ENCODE measurements at places on chromosomes 1 and 21.

- ATAC-seq = no peak
Observed at GRCh38 chr1:87239997-87240605, 88.6 kb upstream of the LMO4 start.

DNA sequence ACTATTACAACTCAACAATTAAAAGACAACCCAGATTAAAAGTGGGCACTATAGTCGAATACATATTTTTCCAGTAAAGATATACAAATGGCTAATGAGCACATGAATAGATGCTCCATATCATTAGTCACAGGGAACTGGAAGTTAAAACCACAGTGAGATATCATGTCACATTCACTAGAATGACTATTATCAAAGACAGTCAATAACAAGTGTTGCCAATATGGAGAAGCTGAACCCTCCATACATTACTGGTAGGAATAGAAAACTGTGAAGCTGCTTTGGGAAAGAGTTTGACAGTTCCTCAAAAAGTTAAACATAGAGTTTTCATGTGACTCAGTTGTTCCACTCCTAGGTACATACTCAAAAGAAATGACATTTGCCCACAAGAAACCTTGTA, 30.6 kb upstream of the MRPS6 start:
- no peak for ATAC-seq

- no peak for ATAC-seq
Observed at GRCh38 chr1:181768211-181768929, 285.1 kb downstream of the CACNA1E start.

DNA sequence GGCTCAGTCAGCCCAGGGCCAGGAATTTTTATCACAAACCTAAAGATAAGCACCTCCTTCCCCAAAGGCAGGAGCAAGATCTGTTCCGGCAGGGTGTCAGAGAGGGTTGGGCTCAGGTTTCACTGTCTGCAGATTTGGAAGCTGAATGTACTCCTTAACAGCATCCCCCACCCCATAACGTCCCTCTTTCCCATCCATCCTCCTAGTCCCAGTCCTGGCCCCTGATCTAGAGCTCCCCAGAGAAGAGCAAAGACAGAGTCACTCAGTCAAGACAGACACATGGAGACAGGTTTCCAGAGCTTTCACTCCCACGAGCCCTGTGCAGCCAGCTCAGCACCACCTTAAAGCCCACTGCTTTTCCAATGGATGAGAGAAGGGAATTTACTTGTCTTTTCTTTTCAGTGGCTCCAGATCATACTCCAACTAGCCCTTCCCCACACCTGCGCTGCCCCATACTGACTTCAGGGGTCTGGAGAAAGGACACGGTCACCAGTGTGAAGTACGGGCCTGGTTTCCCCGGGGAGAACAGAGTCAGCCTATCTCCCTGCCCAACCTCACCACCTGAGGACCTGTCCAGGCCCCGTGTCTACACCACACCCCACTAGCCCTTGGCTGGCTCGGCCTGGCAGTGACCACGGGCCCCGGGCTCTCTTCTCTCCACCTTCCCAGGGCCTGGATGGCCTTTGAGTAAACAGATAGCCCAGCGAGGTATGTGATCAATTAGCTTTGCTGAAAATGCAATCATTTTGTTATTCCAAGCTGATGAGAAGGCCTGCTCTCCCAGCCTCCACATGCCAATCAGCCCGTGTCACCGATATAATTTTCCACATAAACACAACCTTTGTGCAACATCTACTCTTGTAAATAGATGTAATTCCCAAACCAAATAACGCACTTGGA, 249.1 kb downstream of the FOXD2 start:
- ATAC-seq = no peak

DNA sequence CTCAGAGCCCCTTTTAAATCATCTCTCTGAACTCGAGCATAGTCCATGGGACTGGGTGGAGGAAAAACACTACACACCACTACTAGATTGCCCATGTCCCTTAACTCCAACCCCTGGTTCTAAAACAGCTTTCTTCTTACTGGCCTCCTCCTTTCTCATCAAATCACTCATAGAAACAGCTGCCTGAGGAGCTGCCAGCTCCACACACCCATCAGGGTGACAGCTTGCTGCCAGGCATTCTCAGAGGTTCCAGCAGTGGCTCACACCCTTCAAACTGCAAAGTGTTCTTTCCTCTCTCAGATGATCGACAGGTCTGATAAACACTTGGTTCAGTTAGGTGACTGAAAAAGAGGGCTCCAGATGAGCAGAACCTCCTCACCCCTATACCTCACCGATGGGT, 543.0 kb upstream of the PLXNA2 start:
- ATAC-seq = no peak

GRCh38 chr21:23977971-23978370, 1629.3 kb downstream of the MRPL39 start:
- ATAC-seq = no peak

DNA sequence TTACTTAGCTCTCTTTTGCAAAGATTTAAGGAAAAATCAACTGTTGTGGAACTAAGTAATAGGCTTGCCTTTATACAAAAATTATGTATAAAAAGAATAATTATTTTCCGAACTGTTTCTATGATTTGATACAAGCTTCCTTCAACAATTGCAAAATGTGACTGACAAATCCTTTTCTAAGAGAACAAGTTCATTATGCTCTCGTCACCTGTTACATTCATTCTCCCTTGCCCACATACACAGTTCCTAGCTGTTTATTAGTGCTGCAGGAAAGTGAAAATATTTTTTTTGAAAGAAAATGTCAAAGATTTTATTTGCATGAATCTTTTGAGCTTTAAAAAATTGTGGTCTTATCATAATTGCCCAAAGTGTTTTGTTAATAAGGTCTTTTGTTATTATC, 466.2 kb downstream of the USP25 start:
- no peak for ATAC-seq

GRCh38 chr1:53400761-53401674, 58.2 kb upstream of the DMRTB1 start:
- no peak for ATAC-seq

DNA sequence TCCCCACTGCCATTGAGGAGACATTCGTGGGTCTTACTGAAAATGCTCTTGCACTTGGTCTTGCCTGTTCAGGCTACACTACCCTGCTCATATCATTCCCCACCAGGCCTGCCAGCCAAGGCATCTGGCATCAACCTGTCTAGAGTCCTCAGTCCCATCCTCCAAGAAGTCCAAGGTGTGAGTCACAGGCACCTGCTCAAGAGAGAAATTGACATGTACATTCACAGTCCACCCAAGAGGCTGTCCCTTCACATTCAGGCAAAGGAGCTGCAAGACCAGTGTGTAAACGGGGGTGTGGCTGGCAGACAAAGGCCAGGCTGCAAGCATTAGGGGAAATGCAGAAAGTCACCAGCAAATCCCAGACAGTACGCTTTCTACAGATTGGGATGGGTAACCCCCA, 13.1 kb upstream of the PLA2G2C start:
- no peak for ATAC-seq

GRCh38 chr1:56137521-56138505, 441.6 kb downstream of the PLPP3 start:
- peak; percentile 62 for ATAC-seq

DNA sequence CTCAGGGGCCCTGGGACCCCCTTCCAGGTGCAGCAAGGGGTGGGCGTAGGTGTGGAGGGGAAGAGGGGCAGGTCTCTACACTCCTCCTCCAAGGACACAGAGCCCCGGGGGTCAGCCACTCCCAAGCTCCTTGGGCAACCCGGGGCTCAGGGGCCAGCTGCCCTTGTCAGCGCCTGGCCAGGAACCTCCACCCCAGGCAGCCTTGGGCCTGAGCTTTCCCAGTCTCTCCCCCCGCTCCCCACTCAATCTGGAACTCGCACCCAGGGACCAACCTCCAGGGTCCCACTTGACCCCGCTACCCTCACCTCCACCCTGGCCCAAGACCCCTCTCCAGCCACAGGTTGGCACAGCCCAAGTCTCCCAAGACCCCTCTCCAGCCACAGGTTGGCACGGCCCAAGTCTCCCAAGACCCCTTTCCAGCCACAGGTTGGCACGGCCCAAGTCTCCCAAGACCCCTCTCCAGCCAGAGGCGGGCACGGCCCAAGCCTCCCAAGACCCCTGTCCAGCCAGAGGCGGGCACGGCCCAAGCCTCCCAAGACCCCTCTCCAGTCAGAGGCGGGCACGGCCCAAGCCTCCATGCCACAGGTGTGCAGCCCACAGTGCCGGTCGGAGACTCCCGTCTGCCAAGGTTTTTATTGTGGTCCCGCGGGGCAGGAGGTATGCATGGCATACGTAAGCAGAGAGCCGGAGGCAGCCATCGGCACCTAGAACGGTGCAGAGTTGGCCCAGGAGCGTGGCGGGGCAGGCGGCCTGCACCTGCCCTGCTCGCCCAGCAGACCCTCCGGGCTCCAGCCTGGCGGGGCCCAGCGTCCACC, 3.0 kb downstream of the TNFRSF4 start:
- ATAC-seq = no peak
